ENCODE measurements at places on chromosomes 2 and 18. TPM values are rescaled to one million over a fixed set of nuclear protein-coding genes. Genes with fewer than 3 reads are reported as not detected.

The REG1B gene
- not detected for total RNA-seq

The LRRC30 gene
- total RNA-seq, result not detected

The DPP10 gene
- total RNA-seq, result not detected

The PROC gene
- total RNA-seq, result not detected

The COL4A3 gene
- 0.03 TPM for total RNA-seq

The MC5R gene
- not detected for total RNA-seq

The FAM110C gene
- total RNA-seq, result 2.1 TPM

The LTBP1 gene
- total RNA-seq, result not detected

The MREG gene
- total RNA-seq, result 7.4 TPM

The BUB1 gene
- 1.7 TPM for total RNA-seq

The IL36RN gene
- not detected for total RNA-seq

The CIB4 gene
- not detected for total RNA-seq

Measured in CD4-positive, alpha-beta memory T cell (primary cell).